Mesendoderm (in vitro differentiated cells): ENCODE measurements at places on chromosomes 11 and 22.

DNA sequence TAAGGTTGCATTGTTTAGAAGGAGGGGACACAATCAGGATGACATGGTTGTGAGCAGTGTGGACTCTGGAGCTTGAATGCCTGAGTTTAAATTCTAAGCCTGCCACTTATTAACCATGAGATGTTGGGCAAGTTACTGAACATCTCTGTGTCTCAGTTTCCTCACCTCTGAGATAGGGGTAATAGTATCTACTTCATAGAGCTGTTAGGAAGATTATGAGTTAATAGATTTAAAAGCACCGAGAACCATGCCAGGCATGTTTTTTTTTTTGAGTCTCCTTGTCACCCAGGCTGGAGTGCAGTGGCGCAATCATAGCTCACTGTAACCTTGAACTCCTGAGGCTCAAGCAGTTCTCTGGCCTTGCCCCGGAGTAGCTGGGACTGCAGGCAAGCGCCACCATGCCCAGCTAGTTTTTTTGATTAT is 33.3 kb downstream of the ST14 start:
- no peak for DNase-seq

DNA sequence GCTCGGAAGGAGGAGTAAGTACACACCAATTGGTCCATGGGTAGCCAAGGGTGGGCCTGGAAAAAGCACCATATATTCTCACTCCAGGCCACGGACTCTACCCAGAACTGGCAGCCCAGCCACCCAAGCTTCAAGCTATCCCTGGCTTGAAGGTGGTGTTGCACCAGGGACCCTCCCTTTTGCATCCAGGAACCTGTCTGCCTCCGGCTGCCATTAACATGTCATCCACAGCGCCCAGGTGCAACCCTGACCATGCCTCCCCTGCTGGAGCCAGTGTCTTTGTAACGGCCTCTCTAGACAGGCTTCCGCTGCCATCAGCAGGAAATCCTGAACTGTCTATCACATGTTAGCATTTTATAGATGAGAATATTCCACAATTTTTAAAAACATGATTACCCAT is 2158.5 kb upstream of the RAG2 start:
- DNase-seq = no peak

- DNase-seq = peak; percentile 32
Measured at GRCh38 chr11:13183094-13183825, 94.3 kb upstream of the BMAL1 start.

DNA sequence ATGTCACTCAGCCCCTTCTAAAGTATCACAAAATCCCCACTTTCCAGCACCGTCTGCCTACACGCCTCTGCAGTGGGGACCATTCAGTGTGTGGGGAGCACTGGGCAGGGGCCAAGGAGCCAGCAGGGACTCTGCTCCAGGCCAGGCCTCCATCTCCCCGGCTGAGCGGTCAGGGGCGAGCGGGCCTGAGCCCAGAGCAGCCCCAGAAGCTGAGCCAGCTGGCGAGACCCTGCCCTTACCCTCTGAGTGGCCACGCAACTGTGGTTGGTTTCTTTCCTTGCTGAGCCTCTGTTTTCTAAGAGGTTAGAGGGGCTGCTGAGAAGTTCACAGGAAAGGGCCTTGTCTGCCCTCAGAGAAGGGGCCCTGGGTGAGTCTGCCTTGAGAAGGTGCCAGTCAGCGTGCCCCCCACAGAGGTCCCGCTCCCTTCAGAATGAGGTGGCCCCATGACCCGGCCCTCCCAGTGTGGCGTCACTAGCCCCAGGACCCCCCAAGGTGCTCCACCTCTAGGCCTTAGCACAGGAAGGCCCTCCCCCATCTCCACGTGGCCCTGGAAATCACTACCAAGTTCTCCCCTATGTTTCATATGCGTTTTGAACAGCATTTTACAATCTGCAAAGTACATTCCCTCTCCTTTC is 46.9 kb downstream of the WNT11 start:
- no peak for DNase-seq

GRCh38 chr11:44709966-44710365 is 16.8 kb upstream of the TSPAN18 start:
- no peak for DNase-seq

- no peak for DNase-seq
Measured at GRCh38 chr11:2547806-2548205, 103.0 kb downstream of the KCNQ1 start.

- no peak for DNase-seq
Measured at GRCh38 chr11:392102-392777, 1.8 kb upstream of the PKP3 start.

GRCh38 chr11:66849501-66850234 is 6.4 kb downstream of the RCE1 start:
- no peak for DNase-seq

DNA sequence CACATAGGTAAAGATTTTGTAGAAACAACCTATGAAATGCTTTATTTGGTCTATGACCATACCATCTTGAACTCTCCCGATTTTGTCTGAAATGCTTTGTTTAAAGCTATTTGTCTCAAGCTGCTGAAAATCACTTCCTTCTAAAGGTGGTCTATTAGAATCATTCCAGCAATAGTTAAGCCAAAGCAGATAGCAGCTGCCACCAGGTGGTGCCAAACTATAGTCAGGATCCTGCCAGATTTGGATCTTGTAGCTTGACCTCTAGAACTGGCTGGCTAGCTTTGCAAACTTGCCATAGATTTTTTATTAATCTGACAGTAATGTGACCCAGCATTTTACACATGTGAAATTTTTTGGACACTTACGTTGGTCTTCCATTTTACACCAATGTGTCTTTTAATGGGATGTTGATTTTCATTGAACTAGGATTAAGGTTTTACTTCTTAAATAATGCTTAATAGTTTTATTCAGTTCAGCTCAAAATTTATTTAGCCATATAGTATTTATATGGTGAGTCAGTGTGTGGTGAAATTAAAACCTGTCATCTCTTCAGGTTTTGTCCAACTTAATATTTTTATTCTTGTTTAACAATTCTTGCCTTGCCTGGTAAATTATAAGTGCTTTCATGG is 19.7 kb downstream of the CTR9 start:
- peak; percentile 63 for DNase-seq

GRCh38 chr22:26822313-26822712 is 164.9 kb downstream of the MIAT start:
- DNase-seq = no peak

DNA sequence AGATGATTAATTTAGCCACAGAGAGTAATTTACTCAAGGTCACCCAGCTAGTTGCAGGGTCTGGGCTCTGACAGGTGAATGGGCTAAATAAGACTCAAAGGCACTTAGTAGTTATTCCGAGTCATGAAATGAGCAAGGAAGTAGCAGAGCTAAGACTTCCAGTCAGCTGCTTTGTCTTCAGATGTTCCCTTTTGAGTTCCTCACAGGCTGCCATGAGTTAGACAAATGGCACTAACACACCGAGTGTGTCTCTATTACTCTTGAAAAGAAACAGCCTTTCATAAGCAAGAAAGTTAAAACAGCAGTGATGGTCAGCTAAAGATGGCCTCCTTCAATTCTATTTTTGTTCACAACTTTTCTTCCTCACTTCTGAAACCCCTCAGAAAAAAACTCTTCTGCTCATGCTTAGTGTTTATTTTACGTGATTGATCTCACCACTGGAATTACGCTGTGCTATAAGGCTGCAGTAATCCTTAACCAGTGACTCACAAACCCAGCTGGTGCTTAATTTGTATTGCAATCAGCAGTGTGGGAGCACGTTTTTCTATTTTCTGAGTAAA is 389.1 kb downstream of the AASDHPPT start:
- DNase-seq = no peak

DNA sequence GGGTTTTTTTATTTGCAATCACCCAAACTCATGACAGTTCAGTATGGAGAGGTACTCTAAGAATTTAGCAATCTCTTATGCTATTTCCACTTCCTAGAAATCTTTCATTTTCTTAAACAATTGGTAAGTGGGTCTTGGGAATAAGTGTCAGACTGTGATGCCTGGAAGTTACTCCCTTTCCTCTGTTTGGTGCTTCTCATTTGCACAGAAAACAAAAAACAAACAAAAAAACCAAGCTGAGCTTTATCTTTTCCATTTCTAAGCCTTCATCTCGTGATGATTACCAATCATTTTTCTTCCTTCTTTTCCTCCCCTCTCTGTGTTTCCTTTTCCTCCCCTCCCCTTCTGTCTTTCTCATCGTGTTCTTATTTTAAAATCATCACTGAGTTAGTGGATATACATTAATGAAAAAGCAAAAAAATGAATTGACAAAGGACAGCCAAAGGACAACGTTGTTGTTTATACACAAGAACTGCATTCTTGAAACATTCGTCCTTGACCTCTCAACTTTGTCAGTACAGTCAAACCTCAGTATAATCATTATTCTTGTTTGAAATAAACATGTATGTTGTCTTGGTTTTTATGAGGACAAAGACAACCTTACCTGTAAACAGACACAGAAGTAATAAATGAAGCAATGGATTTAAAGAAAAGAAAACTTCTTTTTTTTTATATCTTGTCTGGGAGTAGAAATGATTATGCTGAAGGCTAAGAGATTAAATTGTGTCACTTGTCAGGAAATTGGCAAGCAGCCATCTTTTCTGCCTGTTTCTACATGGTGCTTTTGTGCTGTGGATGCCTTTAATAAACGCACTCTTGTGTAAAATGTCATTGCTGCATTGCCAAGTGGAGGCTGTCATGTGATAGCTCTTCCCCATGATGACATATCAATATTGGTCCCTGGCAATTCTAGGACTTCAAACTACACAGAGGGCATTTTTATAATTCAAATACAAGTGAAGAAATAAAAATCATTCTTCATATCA is 803.2 kb upstream of the CCDC90B start:
- no peak for DNase-seq

DNA sequence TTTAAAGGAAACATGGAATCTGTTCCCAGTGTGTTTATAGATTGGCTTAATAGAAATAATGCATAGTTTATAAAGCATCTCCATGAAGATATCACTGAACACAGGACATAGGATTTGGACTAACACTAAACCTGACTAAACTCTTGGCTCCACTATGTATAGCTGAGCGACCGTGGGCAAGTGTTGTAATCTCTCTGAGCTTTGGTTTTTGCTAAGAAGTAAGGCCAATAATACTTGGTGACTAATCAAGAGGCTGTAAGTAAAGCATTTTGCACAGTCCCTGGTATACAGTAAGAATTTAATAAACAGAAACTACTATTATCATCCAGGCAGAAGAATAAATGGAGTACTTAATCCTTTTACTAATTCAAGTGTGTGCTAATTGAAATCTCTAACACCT is 125.5 kb upstream of the MTMR2 start:
- no peak for DNase-seq
